ENCODE measurements at places on chromosomes 12 and 14. TPM values are rescaled to one million over a fixed set of nuclear protein-coding genes. Genes with fewer than 3 reads are reported as not detected.

CACNA2D4 gene
- total RNA-seq = 1.0 TPM

LRTM2 gene
- not detected for total RNA-seq

DDN gene
- not detected for total RNA-seq

BEGAIN gene
- total RNA-seq = 1.3 TPM

LPCAT3 gene
- 21.7 TPM for total RNA-seq

STAT6 gene
- 64.7 TPM for total RNA-seq

MMP14 gene
- 239 TPM for total RNA-seq

Data from bronchus fibroblast of lung (primary cell).